ENCODE measurements at places on chromosomes 12 and 14.
A peak's percentile ranks its signal among the peaks of the same experiment; 100 is the strongest.

- DNase-seq: no peak
Observed at GRCh38 chr12:93757792-93758694, 80.9 kb downstream of the CRADD start.

- no peak for DNase-seq
Observed at GRCh38 chr12:125650587-125650986, 585.4 kb downstream of the AACS start.

DNA sequence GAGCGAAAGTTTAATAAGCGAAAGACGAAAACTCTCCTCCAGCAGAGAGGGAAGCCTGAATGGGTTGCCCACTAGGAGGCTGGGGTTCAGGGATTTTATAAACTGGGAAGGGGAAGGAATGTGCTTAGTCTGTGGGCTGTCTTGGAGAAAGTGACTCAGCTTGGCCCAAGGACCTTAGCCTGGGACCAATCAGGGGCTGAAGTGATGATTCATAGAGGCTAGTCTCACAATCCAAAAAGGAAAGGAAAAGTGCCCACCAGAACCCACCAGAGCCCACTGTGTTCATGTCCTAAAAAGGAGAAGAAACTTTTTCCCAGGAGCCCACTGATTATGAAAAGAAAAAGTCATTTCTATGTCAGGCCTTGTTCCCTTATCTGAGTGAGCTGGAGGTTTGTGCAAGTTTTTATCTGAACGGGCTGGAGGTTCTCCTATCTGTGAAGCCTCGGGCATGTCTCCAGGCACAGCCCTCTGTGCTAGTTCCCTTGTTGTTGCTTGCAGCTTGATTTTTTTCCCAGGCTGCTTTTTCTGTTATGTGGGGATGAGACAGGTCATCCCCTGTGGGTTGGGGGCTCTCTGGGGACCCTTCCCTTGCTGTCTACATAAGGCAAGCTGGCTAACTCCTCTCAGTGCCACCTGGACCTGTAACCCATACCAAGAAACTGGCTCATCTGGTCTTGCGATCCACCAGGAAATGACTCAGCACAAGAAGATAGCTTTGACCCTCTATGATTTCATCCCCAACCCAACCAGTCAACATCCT is 8.3 kb upstream of the GOLGA5 start:
- DNase-seq: peak; percentile 70

DNA sequence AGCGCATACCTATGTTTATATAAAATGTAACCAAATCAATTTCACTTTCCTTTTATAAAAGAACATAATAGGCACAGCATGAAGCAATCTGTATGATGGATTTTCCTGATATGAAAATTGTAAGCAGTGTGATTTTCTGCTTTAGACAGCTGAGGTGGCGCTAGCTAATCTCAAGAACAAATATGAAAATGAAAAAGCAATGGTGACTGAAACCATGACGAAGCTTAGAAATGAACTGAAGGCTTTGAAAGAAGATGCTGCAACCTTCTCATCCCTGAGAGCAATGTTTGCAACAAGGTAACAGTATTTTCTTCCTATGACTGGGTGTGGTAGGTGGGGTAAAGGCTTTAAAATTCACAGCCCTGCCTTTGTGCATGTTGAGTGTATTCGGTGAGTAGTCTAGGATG is 65.0 kb upstream of the FGD4 start:
- no peak for DNase-seq

DNA sequence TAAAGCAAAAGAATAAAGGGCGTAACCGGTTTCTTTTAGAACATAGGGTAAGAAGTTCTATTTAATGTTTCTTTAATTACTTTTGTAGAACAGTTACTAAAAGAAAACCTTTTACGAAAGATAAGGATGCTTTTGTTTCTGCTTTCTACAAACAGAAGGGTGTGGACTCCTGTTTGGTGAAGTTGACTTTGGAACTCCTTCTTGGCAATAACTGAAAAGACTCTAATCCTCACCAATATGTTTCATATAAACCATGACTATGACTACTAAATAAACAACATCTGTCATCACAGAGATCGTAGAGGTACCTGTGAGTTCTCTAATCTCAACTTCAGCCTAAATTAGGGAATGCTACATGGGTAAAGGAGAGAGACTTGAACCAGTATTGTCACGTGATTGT is 210.8 kb upstream of the FLRT2 start:
- DNase-seq: no peak

DNA sequence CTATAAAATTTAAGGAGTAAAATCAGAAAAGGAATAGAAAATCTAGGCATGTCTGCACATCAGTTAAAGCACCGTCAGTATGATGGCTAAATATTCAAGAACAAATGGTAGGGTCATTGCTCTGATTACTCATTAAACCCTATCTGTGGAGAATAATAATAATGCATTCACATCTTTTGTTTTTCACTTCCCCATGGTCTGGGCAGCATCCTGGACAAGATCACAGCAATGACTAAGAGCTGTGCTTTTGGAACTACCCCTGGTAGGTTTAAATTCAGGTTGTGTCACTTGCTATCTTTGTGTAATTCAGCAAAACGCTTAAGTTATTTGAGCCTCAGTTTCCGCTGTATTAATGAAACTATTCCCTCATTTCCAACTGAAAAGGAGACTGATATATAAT is 33.1 kb downstream of the C12orf42 start:
- no peak for DNase-seq

DNA sequence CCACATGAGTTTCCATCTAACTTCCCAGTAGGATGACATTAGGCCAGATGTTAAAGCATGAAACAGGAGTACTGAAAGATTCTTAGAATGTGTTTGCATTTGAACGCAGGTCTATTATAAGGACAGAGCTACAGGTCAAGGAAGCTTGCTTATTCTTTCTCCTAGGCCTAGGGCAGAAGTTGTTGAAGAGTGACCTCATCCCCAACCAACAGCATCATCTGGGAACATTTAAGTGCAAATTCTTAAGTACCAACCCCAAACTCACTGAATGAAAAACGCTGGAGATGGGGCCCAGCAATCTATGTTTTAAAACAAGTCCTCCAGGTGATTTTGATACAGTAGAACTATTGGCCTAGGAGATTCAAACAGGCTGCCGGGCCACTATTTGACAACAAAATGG is 52.4 kb downstream of the PAPLN start:
- DNase-seq: no peak

DNA sequence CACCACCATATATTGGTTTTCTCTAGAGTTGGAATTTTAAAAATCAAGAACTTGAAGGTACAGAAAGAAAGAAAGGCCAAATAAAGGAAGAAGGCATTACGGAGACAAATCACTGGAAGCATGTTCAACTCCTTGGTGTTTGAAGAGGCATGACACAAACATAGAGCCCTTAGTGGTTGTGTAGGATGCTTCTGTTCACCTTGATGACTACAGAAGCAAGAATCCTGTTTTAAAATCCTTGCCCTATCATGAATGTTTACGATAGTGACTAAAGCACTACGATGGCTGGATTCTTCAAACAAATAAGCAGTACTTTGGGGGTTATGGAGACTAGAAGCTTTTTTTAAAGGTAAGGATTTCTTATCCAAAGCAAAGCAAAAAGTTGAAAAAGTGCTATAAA is 10.3 kb upstream of the ISM2 start:
- peak; percentile 19 for DNase-seq

DNA sequence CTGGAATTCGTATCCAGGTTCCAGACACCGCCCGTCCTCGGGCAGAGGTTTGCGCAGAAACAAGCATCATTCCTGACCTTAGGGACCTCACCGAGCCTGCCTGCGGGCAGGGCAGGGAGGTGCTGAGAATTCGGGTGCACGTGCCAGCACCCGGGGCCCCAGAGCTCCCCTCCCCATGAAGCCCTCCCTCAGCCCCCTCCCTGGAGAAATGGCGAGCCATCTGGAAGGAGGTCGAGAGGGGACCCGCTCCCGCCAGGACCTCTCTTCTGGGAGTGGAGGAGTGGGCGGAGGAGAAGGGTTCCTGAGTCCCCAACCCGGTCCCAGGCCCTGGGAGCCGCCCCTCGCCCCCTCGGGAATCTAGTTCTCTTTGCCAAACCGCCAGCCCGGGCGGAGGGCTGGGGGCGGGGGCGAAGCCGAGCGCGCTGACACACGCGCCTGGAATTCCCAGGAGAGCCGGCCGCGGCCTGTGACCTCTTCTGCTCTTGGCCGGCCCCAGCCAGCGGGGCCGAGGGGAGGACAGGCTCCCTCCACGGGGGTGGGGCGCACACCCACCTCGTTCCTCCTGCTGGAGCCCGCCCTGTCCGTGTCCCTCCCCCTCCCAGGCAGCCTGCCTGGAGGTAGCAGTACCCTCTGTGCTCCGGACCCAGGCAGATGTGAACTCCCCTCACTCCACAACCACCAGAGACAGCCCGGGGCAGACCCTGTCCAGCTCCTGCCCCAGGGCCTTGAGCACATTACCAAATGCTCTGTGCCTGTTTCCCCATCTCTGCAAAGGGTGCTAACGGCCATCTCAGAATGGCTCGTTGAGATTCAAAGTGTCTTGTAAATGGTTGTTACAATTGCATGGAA is 23.0 kb upstream of the GPR132 start:
- peak; percentile 74 for DNase-seq

- no peak for DNase-seq
Observed at GRCh38 chr12:121331248-121331647, 21.0 kb downstream of the ANAPC5 start.

GRCh38 chr12:13992585-13992984 is 11.2 kb upstream of the GRIN2B start:
- DNase-seq: no peak

- no peak for DNase-seq
Observed at GRCh38 chr12:124495194-124495983, 72.0 kb downstream of the NCOR2 start.

DNA sequence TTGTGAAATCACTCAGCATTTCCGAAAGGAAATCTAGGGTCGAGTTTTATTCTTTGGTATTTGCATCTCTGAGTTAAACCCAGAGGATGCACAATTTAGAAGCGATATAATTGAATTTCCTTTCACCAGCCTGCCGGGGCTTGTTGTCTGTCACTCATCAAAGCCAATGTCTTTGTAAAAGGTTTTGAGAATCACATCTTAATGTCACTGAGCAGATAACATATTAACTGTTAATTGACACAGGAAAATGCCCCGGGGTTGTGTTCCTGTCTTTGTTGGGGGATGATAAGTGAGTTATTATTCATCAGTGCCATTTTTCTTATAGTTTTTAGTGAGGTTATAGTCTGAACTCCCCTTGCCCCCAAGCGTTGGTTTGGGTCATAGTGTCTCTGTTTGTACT is 73.4 kb downstream of the DUSP6 start:
- DNase-seq: no peak

GRCh38 chr14:55446127-55446736 is 5.8 kb upstream of the TBPL2 start:
- DNase-seq: peak; percentile 71
